Nucleus accumbens (tissue), 56 donors: ENCODE measurements at places on chromosomes 5 and 9.

DNA sequence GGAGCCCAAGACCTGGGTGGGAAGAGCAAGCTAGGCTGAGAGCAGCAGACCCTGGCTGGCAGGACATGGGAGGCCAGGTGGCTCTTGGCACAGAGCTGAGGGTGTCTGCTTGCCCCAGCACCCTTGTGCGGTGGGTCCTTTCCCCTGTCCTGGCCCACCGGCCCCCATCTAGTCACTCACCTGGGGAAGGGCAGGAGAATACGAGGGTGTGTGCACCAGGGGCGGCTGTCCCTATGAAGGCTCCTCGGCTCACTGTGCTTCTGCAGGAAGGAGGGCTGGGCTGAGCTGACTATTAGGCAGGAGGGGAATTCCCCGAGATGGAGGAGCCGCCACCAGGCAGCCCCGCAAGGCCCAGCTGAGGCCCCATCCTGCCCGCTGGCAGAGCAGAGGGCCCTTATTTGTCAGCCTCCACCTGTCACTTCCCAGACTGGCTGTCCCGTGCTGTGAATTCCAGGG, 6.1 kb upstream of the TNIP1 start:
- no peak for DNase-seq

DNA sequence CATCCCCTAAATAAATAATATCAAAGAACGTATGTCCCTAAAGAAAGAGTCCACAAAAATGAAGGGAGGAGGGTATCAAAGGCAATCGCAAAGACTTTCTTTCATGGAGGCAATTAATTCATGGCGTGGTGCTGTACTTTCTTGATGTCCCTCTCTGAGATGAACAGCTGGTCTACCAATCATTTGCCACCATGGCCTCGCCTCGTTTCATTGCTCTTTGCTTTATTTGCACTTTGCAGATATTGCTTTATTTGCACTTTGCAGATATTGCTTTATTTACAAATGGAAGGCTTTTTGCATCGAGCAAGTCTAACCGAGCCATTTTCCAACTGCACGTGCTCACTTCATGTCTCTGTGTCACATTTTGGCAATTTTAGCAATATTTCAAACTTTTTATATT, 104.0 kb upstream of the PTCH1 start:
- no peak for DNase-seq

DNA sequence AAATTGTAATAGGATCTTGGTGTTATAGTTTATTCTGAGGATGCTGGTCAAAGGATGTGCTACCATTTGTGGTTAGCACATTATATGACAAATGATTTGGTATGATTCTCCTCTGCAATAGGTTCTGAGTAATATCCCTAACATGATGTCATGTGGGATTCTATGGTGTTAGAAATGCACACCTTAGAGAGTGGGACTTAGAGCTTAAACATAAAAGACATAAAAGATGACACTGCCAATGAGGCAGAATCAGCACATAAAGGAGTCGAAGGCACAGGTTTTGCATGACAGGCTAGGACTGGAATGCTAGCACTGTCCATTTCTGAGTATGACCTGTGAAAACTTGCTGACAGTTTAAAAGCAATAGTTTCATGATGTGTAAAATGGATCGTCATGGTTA, 100.4 kb downstream of the OSTF1 start:
- no peak for DNase-seq

- no peak for DNase-seq
Measured at GRCh38 chr9:126521089-126521488, 92.6 kb upstream of the LMX1B start.

GRCh38 chr9:74527718-74528117, 30.6 kb downstream of the RORB start:
- DNase-seq, result no peak

- DNase-seq, result no peak
Measured at GRCh38 chr9:27352457-27353165, 55.7 kb upstream of the EQTN start.

DNA sequence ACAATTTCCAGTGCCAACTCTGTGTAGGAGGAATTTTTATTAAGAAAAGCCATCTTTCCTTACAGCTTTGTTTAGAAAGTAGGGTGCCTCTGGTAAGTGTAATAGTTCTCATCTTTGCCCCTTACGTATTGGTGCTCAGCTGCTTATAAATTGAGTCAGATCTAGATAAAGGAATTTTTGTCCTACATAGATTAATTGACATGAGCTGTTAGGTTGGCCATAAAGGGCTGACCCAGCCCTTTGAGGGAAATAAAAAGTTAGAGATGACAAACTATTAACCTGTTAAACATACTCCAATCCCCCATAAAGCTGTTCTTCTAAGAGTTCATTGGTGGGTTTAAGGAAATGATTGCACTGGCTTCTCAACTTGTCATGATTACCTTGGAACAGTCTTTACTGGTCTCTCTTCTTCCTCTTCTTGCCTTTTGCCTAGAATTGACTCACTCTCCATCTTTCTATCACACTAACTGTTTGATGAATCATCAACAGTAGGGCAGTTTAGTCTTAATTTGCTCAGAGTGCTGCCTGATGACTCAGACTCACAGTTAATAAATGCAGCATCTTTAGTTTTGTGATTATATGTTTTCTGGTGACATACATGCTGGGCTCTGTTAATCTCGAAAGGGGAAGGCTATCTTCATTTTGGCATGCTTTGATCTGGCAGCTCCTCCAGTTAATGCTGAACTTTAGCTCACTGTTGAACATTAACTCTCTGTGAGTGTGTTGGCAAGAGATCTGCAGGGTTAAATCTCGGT, 51.7 kb downstream of the ARHGAP26 start:
- DNase-seq, result no peak

GRCh38 chr9:15722888-15723287, 170.0 kb downstream of the CCDC171 start:
- DNase-seq, result no peak
